Activated T-cell treated with anti-CD3 and anti-CD28 coated beads, Interleukin-2, amount 50 U/mL, for 48 hours (primary cell): ENCODE measurements at places on chromosomes 5 and 9.
A peak's percentile ranks its signal among the peaks of the same experiment; 100 is the strongest.

GRCh38 chr5:76718381-76718832 lies 2.5 kb downstream of the F2R start:
- no peak for DNase-seq

- DNase-seq = no peak
Measured at GRCh38 chr5:161258438-161258837, 288.1 kb downstream of the GABRB2 start.

- DNase-seq = no peak
Measured at GRCh38 chr9:86670536-86670935, 276.8 kb downstream of the GAS1 start.

- DNase-seq = no peak
Measured at GRCh38 chr9:135309763-135310125, 169.8 kb upstream of the PPP1R26 start.

GRCh38 chr5:60410427-60410826 lies 289.5 kb downstream of the DEPDC1B start:
- DNase-seq = no peak

- DNase-seq = peak; percentile 50
Measured at GRCh38 chr9:101711330-101711941, 27.0 kb downstream of the GRIN3A start.

DNA sequence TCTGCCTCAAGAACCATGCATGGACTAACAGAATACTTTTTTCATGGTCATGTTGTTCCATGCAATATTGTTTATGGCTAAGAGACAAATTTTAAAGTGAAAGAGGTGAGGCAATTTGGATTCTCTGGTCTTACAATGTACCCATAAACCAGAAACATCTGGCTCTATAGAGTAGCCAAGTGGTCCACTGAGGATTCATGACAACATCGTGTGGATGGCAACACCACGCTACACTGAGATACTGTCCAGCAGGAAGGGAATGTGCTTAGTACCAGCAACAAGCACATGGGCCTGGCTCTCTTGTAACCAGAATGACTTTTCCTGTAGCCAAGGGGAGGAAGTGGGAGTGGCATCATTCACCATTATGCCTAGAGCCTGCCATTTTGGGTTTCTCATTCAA lies 218.2 kb downstream of the GADD45G start:
- DNase-seq = no peak

GRCh38 chr5:167592114-167592513 lies 699.3 kb upstream of the WWC1 start:
- no peak for DNase-seq

- DNase-seq = no peak
Measured at GRCh38 chr9:95012035-95012708, 285.7 kb downstream of the AOPEP start.

GRCh38 chr9:120820095-120820494 lies 22.6 kb downstream of the PSMD5 start:
- no peak for DNase-seq

GRCh38 chr5:148306446-148306845 lies 5.8 kb upstream of the SPINK7 start:
- no peak for DNase-seq

DNA sequence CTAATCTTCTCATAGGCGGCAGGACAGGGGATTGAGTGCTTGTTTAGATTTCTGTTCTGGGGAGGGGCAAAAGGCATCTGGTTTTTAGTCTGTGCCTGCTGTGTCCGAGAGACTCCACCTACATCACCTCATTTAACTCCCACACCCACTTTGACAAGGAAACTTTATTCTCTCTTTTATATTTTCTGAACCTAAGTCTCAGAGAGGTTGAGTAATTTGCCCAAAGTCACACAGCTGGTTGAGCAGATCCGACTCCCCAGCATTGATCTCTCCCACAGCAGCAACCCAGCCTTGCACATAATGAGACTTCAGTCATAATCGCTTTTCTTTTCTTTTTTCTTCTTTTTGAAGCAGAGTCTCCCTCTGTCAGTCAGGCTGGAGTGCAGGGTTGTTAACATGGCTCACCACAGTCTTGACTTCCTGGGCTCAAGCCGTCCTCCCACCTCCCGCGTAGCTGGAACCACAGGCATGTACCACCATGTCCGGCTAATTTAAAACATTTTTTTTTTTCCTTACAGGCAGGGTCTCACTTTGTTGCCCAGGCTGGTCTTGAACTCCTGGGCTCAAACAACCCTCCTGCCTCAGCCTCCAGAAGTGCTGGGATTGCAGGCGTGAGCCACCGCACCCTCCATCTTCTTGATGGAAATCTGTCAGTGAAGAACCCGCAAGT lies 36.5 kb upstream of the ANKRD33B start:
- no peak for DNase-seq

- no peak for DNase-seq
Measured at GRCh38 chr9:134970719-134971118, 53.0 kb upstream of the FCN1 start.

DNA sequence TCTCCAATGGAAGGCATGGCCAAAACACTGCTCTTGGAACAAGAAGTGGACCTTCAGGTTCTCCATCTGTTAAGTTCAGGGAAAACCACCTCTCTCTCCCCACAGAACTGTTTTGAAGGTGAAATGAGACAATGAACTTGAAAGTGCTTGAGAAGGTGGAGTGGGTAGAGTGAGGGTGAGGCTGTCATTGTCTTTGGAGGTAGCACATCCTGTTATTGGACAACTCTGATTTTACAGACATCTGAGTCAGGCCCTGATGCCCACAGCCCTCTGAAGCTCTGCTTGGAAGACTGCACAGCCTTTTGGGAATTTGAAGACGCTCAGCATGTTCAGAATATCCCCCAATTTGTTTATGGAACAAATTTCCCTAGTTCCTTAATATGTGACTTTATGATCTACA lies 27.6 kb upstream of the TEX48 start:
- DNase-seq = no peak

DNA sequence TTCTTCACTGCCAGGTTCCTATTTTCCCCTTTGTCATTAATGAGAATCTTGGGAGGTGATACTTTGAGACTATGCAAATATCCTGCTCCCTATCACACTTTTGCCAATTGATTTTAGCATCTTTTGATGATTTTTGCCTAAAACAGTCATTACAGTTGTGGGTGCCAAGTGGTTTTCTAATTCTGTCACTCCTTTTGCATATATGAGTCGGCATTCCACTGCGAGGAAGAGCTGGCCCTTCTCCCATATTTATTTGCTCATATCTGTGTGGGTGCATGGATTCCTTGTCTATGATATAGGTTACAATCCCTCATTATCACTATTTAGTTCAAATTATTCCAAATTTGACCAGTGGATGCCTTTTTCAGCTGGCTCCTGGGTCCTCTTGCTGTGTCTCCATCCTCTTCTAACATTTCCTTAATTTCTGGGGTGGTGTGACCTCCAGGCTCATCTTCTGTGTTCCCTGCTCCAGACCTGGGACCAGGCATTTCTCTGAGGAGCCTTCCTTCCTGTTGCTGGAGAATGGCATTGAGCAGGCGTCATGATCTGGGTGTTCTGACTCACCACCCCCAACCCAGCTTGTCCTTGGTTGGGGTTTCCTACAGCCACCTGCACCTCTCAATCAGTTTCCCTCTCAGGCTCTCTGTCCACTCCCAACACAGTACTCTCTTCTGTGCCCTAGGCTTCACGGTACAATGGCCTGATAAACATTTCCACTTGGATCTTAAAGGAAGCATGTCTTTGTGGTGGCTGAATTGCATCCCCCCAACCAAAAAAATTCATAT lies 106.7 kb downstream of the NXNL2 start:
- no peak for DNase-seq

- DNase-seq = no peak
Measured at GRCh38 chr9:22332202-22332601, 114.4 kb upstream of the DMRTA1 start.

DNA sequence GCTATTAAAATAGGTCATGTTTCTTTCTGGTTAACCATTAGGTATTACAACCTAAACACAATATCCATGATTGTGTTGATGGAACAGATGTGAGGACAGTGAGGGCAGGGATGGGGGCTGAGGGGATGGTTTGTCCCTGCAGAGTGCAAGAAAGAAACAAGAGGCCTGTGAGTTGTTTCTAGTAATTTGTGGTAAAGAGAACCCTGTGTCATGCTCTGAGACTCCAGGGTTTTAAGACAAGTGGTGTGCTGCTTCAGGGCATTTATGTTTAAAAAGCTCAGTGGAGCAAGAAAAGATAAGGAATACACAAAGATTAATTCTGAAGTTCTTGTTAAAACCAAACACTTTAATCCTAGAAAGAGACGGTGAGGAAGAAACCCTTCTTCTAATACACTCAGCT lies 656.5 kb downstream of the TLE1 start:
- no peak for DNase-seq

DNA sequence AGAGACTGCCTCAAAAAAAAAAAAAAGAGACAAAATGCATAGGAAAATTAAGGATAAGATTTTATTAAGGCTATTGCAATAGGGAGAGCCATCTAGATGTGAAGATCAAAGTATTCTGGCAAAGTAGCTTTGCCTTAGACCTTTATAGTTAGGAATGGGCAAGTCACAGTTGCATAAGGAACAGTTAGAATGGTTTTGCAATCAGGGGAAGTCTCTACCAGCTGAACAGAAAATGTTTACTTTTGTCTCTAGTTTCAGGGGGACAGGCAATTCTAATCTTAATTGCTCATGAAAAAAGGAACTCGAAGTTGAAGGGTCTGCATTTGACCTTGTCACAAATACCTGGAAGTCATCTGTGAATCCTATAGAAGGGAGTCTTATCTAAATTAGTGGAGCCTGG lies 13.1 kb upstream of the ATP6V1G1 start:
- DNase-seq = no peak

GRCh38 chr9:132878695-132879456 lies at the start of gene SPACA9:
SPACA9 (plus strand) TSS chr9:132878898; CDS start chr9:132883948, 5,050 bp downstream.
- peak; percentile 34 for DNase-seq

- no peak for DNase-seq
Measured at GRCh38 chr5:57221049-57221568, 47.2 kb downstream of the GPBP1 start.

DNA sequence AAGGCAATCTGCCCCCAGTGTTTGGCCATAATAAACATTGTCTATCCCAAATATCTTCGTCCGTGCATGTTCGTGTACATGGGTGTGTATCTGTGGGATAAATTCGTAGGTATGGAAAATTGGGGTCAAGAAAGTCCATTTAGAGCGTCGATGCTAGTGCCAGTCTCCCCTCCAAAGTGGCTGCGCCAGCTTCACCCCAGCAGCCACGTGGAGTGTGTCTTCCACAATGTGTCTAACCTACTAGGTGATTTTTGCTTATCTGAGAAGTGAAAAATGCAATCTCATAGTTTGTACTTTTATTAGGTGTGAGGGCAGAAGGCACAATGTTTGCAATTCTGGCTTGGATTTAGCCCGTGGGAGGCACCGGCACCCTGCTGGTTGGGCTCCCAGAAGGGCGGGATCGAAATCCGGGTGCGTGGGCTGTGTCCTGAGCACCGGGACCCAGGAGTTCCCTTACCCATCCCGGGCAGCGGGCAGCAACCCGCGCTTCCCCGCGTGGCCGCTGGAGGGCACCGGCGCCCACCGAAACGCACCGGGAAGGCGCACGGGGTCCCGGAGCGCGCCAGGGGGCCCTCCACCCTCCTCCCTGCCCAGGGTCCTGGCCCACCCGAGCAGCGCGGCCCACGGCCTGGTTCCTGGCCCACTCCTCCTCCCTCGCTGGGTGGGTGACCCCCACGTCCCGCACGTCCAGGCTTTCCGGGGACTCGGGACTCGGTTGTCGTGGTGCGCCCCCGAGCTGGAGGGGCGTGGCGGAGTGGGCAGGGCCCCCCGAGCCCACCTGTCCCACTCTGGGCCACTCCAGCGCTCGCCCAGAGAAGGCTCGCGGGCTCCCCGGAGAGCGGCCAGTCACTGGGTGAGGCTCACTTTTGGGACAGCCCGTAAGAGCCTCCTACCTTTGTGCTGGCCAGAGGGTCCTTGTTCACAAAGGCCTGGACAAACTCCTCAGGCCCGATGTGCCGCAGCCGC lies 55.4 kb upstream of the RNF130 start:
- DNase-seq = peak; percentile 68

GRCh38 chr9:111916234-111916645 lies 19.6 kb downstream of the UGCG start:
- DNase-seq = peak; percentile 60

DNA sequence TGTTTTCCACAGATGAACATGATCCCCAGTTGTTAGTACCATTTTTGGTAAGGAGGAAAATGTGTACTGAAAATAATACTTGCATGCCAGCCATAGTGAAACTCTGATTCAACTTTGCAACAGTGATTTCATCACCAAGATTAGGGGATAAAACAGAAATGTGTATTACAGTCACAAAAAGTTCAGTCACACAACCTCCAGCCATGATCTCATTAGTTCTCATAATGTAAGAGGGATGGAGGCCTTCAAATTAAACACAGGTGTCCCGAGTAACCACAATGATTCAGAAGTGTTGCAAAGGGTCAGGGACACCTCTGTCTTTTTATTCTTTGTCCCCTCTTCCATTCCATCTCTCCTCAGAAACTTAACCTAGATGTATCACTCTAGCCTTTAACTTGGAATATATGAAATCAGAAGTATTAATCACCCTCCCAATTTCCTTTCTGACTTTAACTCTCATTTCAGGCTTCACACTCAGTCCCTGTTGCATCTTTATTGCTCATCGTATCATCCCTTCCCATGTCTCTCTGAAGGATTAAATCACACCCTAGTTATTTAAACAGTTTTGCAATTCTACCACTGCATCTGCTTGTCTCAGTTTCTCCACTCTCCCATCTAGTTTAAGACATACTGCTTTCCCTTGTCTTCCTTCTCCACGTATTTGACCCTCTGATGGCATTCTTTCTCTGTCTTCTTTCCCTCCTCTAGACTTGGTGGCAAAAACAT lies 291.2 kb downstream of the ADAMTS6 start:
- no peak for DNase-seq

- no peak for DNase-seq
Measured at GRCh38 chr9:126673689-126674364, 60.1 kb downstream of the LMX1B start.

DNA sequence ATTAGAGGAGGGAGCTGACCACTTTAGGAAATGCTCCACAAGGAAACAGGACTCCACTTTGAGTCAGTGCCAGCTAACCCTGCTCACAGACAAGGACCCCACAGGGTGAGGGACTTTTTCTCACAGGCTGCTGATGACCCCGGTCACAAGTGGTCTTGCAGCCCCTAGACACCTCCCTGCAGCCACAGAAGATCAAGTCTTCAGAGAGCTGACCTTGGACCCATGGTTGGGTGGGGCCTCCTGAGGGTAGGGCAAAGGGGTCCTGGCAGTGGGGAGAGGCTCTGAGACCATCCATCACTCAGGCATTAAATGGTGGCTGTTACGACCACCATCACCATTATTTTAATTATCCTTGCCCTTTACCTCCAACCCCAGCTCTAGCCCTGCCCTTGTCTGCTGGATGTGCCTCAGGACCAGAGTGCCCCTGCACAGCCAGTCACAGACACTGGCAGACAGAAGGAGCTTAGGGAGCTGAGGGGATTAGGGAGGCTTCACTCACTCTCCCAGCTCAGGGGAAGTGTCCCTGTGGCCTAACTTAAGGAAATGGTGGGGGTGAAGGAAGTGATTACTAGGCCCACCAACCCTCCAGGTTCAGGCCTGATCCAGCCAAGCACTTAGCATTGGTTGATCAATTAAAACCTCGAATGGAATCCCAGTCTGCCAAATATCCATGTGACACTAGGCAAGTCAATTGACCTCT lies 1.6 kb downstream of the ACSL6 start:
- DNase-seq = no peak
